Ureter (tissue), 1 donor: ENCODE measurements at places on chromosomes 5 and 9.

GRCh38 chr9:134063088-134063570, 4.7 kb downstream of the BRD3 start:
- no peak for DNase-seq

- no peak for DNase-seq
These were observed 251.8 kb upstream of the NR4A3 start for GRCh38 chr9:99569840-99570239.

DNA sequence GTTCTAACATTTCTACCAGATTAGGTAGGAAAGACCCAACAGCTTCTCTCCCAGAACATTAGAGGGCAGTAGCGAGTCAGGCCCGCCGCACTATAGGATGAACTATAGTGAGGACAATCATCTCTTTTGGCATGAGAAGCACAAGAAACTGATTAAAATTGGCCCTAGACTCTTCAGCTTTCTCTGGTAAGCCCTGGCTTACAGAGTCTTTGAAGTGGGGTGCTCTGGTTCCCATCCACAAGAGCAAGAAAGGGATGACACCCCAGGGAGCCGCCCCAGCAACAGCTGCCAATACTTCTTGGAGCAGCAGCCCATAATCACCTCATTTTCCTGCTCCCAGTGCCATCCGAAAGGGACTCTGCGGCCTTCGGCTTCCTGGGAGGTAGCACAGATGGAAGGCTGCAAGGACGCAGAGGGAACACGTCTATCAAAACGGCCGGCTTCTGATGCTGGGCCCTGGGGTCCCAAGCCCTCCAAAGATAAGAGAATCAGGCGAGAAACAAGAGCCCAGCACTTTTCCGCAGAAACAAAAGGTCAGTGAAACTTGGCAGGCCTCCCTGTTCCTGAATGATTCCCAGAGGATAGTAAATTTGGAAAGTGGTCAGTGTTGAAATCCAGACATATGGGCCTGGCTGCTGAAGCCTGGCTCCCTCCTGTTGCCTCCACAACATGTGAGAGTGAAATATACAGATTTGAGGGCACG, 69.3 kb downstream of the HSD17B3 start:
- DNase-seq, result peak; percentile 72

- DNase-seq, result no peak
These were observed 221.2 kb downstream of the SLIT3 start for GRCh38 chr5:169079697-169080096.

GRCh38 chr5:161676103-161676502, 9.4 kb upstream of the GABRA6 start:
- DNase-seq, result no peak

GRCh38 chr5:14779975-14780374, 91.6 kb downstream of the ANKH start:
- no peak for DNase-seq

DNA sequence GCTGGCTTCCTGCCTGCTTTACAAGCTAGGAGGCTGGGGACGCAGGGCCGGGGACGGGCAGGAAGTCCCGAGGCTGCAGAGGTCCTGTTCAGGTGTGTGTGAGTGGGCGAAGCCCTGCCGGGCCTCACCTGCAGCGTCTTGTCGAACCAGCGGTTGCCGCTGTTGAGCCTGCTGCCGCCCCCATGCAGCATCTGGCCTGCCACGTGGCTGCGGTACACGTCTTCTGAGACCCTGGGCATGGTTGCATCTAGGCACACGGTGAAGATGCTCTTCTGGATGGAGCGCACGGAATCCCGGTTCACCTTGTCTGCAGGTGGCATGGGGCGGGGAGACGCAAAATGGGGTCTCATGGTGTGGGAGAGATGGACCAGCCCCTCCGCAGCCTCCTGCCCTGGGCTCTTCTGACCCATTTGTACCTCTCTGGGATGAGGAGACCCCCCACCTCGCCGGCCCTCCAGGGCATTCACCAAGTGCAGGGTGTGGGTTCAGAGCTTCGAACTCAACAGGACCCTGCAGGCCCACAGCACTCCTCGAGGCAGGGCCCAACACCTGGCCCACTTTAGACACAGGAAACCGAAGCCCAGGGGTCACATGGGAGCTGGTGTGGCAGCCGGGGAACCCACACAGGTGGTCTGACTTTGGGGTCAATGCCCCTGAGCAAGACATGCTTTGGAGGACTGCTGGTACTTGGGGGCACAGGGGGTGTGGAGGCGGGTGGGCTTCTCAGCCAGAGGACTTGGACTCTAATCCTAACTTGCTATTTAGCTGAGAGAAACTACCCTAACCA, 10.0 kb downstream of the CRAT start:
- no peak for DNase-seq

DNA sequence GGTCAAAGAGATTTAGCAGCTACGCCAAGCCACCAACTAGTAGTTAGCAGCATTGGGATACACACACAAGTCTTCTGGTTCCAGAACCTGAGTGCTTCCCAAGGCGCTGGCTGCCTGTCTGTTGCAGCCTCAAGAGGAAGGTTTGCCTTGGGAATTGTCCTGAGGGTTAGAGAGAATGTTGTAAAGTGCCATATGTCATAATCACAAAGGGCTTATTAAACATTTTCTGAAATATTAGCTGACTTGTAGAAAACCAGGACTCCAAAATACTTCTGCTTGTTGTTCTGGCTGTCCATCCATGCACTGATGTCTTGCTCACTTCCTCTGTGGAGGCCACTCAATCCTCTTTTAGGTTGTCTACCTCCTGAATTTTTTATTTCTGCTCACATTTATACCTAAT, 46.3 kb downstream of the SLC36A1 start:
- DNase-seq, result no peak

DNA sequence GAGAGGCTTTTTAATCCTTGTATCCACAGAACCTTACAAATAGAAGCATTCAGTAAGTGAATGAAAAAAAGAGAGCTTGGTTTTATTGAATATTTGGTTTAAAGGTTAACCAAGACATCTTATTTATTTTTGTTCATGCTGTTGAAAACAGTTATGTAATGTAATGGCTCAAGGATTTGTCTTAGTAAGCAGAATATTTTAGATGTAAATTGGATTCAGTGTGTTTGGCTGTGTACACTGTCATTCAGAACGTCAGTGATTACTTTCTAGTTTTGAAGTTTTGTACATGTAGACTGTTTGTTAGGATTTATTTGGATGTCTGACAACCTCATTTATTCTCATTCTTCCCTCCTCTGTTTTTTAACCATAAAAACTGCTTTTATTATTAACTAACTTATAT, 31.3 kb downstream of the KCNN2 start:
- no peak for DNase-seq

GRCh38 chr9:133632806-133633680, 3.1 kb upstream of the DBH start:
- DNase-seq, result no peak

- DNase-seq, result no peak
These were observed 11.1 kb downstream of the CNTFR start for GRCh38 chr9:34578241-34579103.

DNA sequence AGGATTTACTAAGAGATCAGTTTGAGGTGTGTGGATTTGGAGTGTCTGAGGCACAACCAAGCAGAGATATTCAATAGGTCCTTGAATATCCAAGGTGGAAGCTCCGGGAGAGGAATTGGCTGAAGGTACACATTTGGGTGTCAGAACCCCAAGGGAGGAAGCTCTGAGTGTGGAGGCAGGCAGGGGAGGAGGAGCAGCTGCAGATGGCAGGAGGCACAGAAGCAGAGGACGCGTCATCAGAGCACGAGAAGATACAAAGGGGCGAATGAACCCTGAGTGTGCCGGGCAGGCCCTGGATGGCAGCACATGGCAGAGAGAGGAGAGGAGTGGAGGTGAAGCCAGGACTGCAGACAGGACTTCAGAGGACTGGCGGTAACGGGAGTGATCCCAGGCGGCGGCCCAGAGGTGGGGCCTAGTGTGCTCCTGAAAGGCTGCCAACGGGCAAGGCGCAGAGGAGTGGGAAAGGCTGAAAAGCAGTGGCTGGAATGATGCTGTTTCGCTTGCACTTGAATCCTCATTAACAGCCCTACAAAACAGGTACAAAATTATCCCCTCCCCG, 179.8 kb downstream of the FANCC start:
- no peak for DNase-seq

DNA sequence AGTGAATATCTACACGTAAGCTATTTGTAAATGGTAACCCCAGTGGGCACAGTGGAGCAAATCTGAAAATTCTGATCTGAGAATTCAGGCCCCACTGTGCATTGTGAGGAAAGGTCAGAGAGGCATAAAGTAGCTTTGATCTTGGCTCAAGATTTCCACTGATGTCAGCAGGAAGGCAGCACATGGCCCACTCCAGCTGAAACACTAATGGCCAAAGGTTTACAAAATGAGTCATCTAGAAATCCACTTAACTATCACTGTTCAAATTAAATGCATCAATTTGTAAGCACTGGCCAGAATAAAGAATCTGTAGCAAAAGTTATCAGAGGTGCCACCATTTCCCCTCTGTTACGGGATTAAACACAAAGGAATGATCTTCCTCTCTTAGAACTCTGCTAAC, 191.6 kb downstream of the C9orf152 start:
- DNase-seq, result no peak

GRCh38 chr5:56475689-56476486, 242.8 kb upstream of the ANKRD55 start:
- no peak for DNase-seq

GRCh38 chr5:12204761-12205160, 300.5 kb upstream of the CTNND2 start:
- DNase-seq, result no peak

- no peak for DNase-seq
These were observed 403.1 kb upstream of the ZNF608 start for GRCh38 chr5:125149527-125149926.

GRCh38 chr5:151067632-151068432, 13.0 kb downstream of the TNIP1 start:
- DNase-seq, result no peak

- DNase-seq, result no peak
These were observed 257.9 kb downstream of the ZSWIM6 start for GRCh38 chr5:61589946-61590345.

DNA sequence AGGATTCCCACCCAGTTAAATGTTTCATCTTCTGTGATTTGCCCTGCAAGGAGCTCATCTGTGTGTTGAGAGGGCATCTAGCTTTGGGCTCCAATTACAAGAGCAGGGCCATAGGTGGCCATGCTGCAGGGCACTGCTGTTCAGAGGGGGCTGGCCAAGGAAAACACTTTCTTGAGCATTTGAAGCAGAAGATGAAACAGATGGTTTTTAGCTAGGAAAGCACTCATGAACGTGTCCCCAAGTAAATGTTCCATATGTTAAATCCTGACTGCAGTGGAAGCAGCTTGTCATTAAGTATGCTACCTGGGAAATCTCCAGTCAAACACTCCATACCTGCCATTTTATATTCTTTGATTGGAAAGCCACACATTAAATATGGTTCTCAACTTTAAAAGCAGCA, 176.6 kb downstream of the FBXL7 start:
- DNase-seq, result no peak

GRCh38 chr9:93488244-93488643, 34.9 kb upstream of the FAM120AOS start:
- DNase-seq, result no peak

DNA sequence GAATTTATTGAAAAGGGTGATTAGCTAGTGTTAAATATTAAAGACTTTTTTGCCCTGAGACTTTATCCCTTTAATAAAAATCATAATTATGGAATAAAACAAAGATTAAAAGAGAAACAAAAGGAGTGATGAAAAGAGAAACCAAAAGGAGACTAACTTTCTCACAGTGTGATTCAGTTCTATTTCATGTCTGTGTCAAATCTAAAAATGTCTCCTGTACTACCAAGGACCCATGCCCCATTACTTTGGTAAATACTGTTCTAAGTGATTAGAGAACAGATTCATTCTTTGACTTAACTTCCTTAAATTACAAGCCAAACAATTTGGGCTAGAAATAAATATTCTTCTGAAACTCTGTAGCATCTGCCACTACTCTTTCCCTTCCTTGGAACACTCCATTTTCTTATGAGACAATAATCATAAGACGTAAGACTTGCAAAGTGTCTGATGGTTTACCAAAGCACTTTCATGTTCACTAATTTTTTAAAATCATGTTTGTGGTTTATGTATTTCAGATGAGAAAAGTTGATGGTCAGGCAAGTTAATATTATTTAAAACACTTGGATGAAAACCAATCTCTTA, 319.0 kb downstream of the EBF1 start:
- DNase-seq, result no peak

DNA sequence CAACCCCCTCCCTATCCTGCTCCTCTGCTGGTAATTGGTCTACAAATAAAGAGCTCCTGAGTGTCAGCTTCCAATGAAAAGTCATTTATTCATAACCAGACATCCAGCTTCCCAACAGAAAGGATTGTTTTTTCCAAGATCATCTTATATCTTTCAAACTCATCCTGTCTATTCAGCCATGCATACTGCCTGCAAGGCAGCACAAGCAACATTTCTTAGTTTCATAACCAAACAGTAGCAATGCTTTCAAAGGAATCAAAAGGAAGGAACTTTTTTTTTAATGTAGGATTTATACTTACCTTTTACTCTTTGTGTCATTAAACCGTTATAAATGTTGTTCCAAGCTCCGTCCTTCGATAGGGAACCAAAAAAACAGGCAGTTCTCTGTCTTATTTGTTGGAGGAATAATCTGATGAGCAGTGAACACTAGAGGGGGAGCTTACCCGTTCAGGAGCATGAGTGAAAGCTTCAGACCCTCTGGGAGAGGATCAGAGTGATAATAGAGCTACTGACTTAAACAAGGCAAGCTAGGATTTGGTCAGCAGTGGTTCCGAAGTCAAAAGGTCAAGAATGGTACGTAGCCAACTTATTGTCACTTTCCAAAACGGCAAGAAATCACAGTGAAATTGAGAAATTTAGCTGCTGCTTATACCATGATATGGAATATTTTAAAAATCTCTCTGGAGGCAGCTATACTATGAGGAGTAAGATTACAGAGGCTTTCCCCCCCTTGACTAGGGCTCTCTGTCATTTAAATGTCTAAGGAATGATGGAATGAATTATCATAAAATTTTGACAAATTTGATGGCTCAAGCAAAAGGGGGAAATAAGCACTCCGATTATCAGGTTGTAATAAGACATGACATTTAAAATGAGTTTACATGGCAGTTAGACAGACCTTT, 892.9 kb downstream of the NR2F1-AS1 start:
- DNase-seq, result no peak

GRCh38 chr5:179422213-179422855, 77.1 kb upstream of the ADAMTS2 start:
- no peak for DNase-seq

GRCh38 chr9:120770931-120771330, 22.3 kb downstream of the FBXW2 start:
- no peak for DNase-seq

GRCh38 chr5:43232943-43233833, 41.2 kb downstream of the NIM1K start:
- no peak for DNase-seq

DNA sequence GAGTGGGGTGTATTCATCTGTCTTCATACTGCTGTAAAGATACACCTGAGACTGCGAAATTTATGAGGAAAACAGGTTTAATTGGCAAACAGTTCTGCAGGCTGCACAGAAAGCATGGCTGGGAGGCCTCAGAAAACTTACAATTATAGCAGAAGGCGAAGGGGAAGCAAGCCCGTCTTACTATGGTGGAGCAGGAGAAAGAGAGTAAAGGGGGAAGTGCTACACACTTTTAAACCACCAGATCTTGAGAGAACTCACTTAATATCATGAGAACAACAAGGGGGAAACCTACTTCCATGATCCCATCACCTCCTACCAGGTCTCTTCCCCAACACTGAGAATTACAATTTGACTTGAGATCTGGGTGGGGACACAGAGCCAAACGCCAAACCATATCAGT, 12.5 kb upstream of the NREP start:
- DNase-seq, result no peak
